Tibial nerve (tissue), 4 donors: ENCODE measurements at places on chromosomes 4 and X.

GRCh38 chr4:119858176-119858575, 208.5 kb downstream of the MAD2L1 start:
- H3K36me3 ChIP-seq = no peaks in the 10 kb centered on the region
- no peaks in the 10 kb centered on the region for H3K27me3 ChIP-seq
- no peak overlapping the region for H3K4me3 ChIP-seq
- no peak for DNase-seq
- no peak overlapping the region for H3K27ac ChIP-seq

DNA sequence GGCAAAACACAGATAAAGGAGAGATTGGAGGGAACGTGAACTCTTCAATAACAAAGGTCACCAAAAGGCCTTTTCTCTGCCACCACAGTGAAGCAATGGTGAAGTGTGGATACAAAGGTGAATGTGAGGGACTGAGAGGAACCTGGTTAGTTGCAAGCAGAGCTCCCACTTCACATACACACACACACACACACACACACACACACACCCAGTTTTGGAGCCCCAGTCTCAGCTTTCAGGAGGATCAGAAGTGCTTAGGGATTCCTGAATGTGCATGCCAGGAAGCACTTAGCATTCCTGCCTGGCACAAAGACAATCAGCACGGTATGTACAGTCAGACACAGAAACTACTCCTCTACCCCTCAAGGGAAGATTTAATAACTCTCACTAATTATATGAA, 71.5 kb downstream of the ARHGEF9 start:
- no peaks in the 10 kb centered on the region for H3K4me1 ChIP-seq
- H3K27me3 ChIP-seq = no peaks in the 10 kb centered on the region
- no peak for DNase-seq
- no peak overlapping the region for H3K27ac ChIP-seq
- no peaks in the 10 kb centered on the region for H3K36me3 ChIP-seq

GRCh38 chr4:172157946-172158345, 344.7 kb downstream of the GALNTL6 start:
- H3K27me3 ChIP-seq = no peaks in the 10 kb centered on the region
- no peaks in the 10 kb centered on the region for H3K36me3 ChIP-seq
- H3K4me1 ChIP-seq = no peaks in the 10 kb centered on the region

- no peaks in the 10 kb centered on the region for H3K36me3 ChIP-seq
- no peaks in the 10 kb centered on the region for H3K4me1 ChIP-seq
- no peak for DNase-seq
- H3K4me3 ChIP-seq = no peak overlapping the region
- no peak overlapping the region for H3K27ac ChIP-seq
Observed at GRCh38 chrX:133285341-133285740, 67.2 kb upstream of the TFDP3 start.

GRCh38 chr4:181216501-181216900, 1026.7 kb upstream of the TENM3 start:
- no peak overlapping the region for H3K4me3 ChIP-seq
- no peaks in the 10 kb centered on the region for H3K27me3 ChIP-seq
- no peaks in the 10 kb centered on the region for H3K4me1 ChIP-seq
- no peak overlapping the region for H3K27ac ChIP-seq

DNA sequence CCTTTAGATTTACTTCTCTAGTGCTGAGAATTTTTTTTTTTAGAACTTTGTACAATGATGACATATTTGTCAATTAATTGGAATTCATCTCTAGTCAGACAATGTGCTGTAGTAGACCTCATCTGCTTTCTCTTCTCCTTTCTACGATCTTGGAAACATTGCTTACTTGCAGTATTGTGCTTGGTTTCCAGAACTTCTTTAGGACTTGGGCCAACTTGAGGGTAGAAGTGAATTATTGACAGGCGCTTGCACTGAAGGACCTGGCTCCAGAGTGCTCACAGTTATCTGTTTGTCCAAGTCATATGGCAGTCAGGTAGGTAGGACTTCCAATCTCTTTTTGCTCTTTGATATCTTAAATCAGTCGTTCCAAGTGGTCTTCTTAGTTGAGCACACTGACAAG, 39.6 kb downstream of the FNIP2 start:
- no peaks in the 10 kb centered on the region for H3K27me3 ChIP-seq
- H3K27ac ChIP-seq = peak overlapping the region; percentile 56
- H3K4me1 ChIP-seq = peaks cover 8% of the 10 kb centered on the region
- no peak overlapping the region for H3K4me3 ChIP-seq

DNA sequence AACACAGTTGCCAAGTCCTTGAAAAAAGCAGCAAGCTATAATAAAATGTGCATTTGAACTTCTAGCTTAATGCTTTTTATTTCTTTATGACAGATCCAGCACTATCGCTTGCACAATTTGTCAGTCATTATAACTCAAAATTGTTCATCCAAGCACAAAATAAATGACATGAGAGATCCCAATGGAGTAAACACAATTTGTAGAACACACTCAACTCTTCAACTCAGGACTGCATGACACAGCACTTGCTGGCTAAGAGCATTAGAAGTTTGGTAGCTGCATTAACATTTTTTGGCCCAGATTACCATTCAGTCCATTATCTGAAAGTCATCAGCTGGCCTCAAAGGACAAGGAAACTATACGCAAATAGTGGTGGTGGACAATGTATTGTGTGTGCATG, 530.1 kb downstream of the INPP4B start:
- H3K36me3 ChIP-seq = no peaks in the 10 kb centered on the region
- H3K27ac ChIP-seq = peak overlapping the region; percentile 45
- H3K27me3 ChIP-seq = no peaks in the 10 kb centered on the region
- H3K4me1 ChIP-seq = no peaks in the 10 kb centered on the region

DNA sequence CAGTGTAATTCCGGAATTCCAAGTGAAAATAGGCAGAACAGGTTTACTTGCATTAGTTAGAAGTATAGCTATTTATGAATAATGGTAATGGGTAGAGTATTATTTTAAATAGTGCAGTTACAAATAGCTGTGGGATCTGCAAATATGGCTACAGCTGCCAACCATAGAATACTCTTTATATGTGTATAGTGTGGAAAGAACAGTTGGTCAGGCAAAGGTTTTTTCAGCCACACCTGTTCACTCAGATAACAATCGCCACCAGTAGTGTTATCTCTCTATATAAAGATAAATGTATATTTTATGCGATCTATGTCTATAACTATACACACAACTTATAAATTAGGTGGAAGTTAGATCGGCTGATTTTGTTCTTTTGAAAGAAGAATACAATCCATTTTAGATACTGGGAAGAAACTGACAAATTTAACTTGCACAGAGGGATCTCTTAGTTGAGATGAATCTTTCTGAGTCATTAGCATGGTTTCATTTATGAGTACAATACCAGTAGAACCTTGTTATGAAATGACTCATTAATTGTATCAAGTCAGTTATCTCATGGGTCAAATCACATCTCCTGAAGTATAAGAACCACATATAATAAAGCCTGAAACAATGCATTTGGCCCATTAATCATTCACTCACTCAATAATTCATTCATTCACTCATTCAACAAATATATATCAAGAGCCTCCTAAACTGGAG, 100.9 kb upstream of the NR3C2 start:
- no peak for DNase-seq
- H3K4me3 ChIP-seq = no peak overlapping the region
- H3K27me3 ChIP-seq = no peaks in the 10 kb centered on the region
- H3K36me3 ChIP-seq = no peaks in the 10 kb centered on the region
- H3K4me1 ChIP-seq = no peaks in the 10 kb centered on the region

DNA sequence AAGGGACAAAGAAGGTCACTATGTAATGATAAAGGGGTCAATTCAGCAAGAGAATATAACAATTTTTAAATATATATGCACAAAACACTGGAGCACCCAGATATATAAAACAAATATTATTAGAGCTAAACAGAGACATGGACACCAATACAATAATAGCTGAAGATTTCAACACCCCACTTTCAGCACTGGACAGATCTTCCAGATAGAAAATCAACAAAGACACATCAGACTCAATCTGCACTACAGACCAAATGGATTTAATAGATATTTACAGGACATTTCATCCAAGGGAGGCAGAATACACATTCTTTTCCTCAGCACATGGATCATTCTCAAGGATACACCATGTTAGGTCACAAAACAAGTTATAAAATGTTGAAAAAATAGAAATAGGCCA, 111.4 kb downstream of the SOX3 start:
- no peaks in the 10 kb centered on the region for H3K36me3 ChIP-seq
- no peaks in the 10 kb centered on the region for H3K4me1 ChIP-seq
- no peak for DNase-seq
- no peaks in the 10 kb centered on the region for H3K27me3 ChIP-seq
- H3K4me3 ChIP-seq = no peak overlapping the region

- no peak for DNase-seq
- H3K36me3 ChIP-seq = no peaks in the 10 kb centered on the region
- H3K4me1 ChIP-seq = no peaks in the 10 kb centered on the region
- peak overlapping the region; percentile 67 for H3K4me3 ChIP-seq
- peak overlapping the region; percentile 85 for H3K27ac ChIP-seq
Observed at GRCh38 chrX:10617999-10618351, 2.4 kb downstream of the MID1 start.

DNA sequence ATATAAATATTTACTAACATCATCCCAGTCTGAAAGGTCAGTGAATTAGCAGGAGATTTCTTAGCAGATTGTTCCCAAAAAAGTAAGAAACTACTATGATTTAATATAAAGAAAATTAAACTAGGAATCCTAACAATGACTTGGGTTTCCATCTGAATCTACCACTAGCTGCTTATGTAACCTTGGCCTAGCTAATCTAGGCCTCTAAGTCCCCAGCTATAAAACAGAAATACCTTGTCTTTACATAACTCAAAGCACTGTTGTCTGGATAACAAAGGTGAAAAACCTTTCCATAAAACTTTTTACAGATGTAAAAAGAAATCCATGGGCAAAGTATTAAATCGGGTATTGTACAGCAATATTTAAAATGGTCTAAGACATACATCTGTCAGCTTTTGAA, 3.0 kb downstream of the FBXL5 start:
- no peak overlapping the region for H3K4me3 ChIP-seq
- H3K27me3 ChIP-seq = no peaks in the 10 kb centered on the region

- H3K4me3 ChIP-seq = no peak overlapping the region
- no peak overlapping the region for H3K27ac ChIP-seq
- H3K27me3 ChIP-seq = no peaks in the 10 kb centered on the region
- H3K4me1 ChIP-seq = no peaks in the 10 kb centered on the region
- no peaks in the 10 kb centered on the region for H3K36me3 ChIP-seq
Observed at GRCh38 chrX:41542135-41542534, 95.0 kb downstream of the NYX start.

DNA sequence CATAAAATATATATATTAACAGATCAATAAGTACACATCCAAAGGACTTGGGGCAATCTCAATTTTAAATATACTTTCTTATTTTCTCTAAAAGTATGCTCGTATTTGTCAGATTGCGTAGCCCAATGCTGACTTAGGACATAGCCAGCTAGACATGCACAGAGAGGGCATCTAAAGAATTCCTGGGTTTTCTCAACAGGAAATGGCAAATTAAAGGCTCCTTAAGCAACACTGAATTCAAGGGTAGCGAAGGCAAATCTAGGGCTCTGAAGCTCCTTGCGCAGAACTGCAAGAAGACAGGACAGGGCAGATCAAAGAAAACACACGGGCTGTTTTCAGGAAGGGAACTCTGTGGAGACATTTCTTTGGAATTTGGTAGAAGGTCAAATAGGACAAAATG, 94.6 kb upstream of the FTHL17 start:
- H3K4me1 ChIP-seq = no peaks in the 10 kb centered on the region
- no peak for DNase-seq
- H3K27ac ChIP-seq = no peak overlapping the region
- peaks cover 17% of the 10 kb centered on the region for H3K36me3 ChIP-seq

GRCh38 chrX:1909419-1910206, 294.8 kb downstream of the ASMT start:
- no peak overlapping the region for H3K4me3 ChIP-seq
- no peaks in the 10 kb centered on the region for H3K36me3 ChIP-seq
- DNase-seq = no peak
- H3K27ac ChIP-seq = no peak overlapping the region
- H3K27me3 ChIP-seq = no peaks in the 10 kb centered on the region

DNA sequence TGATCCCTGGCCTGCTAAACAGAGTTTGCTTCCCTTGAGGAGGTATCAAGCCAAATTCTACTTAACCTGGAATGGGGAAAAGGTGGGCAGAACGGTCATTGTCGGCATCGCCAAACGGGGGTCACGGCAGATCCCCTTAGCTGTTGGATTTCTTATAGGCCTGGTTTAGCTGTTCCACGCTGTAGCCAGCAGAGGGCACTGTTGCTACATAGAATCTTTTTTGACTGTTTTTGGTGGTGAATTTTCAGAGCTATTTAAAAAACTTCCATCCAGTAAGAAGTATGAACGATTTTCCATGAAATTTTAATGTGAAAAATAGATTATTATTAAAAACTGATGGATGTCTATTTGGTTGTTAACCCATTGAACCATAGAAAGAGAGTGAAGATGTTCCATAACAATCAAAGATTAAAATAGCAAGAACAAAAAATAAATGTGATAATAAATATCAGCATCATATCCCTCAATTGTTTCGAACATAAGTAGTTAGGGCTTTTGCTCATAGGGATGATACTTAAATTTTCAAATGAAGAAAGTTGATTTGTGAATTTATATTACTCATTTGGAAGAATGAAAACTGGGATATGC, 56.6 kb downstream of the LINC00632 start:
- no peak overlapping the region for H3K27ac ChIP-seq
- H3K36me3 ChIP-seq = no peaks in the 10 kb centered on the region
- H3K4me1 ChIP-seq = no peaks in the 10 kb centered on the region

GRCh38 chr4:188778905-188779304, 639.7 kb downstream of the TRIML1 start:
- no peaks in the 10 kb centered on the region for H3K36me3 ChIP-seq
- H3K4me1 ChIP-seq = no peaks in the 10 kb centered on the region
- DNase-seq = no peak
- no peak overlapping the region for H3K27ac ChIP-seq
- no peak overlapping the region for H3K4me3 ChIP-seq

DNA sequence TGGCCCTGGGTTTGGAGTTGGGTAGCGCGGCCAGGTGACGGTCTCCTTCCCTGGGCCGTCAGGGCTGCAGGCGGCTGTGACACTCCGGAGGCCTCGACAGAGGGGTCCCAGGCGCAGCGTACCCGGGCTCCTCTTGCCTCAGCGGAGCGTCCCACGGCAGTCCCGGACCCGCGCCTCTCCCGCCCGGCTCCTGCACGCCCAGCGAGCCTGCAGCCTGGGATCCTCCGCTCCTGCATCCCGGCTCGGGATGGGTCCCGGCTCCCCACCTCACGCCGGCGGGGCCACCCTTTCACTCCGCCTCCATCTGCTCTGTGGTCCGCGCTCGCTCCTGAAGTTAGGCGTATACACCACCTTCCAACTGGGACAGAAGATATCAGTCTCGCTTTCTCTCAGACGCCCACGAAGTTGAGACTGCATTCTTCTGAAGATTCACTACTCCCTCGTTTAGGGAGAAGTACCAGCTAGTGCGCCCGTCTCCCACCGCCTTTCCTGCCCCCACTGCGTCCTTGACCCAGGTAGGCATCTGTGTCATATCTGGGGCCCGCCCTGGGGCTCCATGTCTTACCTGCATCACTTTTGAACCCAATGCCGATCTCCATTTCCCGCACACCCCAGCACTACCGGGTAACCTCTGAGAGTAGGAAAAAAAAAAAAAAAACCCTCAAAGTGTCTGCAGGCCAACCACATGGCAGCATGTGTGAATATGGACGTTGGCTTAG, 32.3 kb upstream of the KDR start:
- no peak overlapping the region for H3K4me3 ChIP-seq
- H3K4me1 ChIP-seq = no peaks in the 10 kb centered on the region
- H3K27me3 ChIP-seq = peaks cover 4% of the 10 kb centered on the region
- H3K36me3 ChIP-seq = no peaks in the 10 kb centered on the region
- DNase-seq = no peak
